A549 (cell line): ENCODE measurements at places on chromosomes 11 and 22. TPM values are rescaled to one million over a fixed set of nuclear protein-coding genes. Genes with fewer than 3 reads are reported as not detected.

GRCh38 chr11:746289-747157, 741 bp upstream of the TALDO1 start:
- DNase-seq = no peak

The SCGB1A1 gene
- polyA plus RNA-seq = not detected in 3 replicates

DNA sequence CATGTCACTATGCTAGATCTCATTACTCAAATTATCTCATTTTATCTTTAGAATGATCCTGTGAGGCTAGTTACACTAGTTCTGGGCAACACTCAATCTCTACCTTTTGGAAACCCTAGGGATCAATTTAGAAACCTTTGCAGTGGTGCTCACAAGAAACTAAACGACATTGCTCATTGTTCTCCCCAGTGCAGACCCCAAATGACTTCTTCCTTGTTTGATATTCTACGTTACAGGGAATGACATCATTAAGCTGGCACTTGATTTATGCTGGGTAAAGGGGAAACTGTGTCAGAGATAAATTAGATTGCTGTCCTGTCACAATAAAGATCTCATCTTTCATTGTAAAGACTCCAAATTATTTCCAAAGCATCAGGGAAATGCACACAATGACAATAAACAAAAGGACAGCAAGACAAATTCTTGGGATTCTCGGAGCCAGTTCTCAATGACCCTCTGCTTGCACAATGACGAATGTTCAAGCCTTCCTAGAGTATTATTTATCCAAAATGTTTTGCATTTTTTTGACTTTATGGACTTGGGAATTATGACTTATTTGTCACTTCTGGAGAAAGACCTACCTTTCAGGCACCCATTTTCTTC, 1121.8 kb upstream of the TENM4 start:
- DNase-seq = no peak

- DNase-seq = no peak
Measured at GRCh38 chr22:21591695-21592094, 24.2 kb downstream of the UBE2L3 start.

The MOGAT2 gene
- not detected in 3 replicates for polyA plus RNA-seq
